Memory B cell (primary cell): ENCODE measurements at places on chromosomes 4 and X.

- no peak for DNase-seq
Observed at GRCh38 chrX:111180750-111181240, 84.8 kb downstream of the PAK3 start.

- no peak for DNase-seq
Observed at GRCh38 chrX:125131164-125131563, 188.5 kb upstream of the TEX13C start.

- no peak for DNase-seq
Observed at GRCh38 chr4:16261313-16261878, 35.1 kb upstream of the TAPT1 start.

- DNase-seq: no peak
Observed at GRCh38 chr4:119281393-119281792, 40.5 kb downstream of the FABP2 start.

DNA sequence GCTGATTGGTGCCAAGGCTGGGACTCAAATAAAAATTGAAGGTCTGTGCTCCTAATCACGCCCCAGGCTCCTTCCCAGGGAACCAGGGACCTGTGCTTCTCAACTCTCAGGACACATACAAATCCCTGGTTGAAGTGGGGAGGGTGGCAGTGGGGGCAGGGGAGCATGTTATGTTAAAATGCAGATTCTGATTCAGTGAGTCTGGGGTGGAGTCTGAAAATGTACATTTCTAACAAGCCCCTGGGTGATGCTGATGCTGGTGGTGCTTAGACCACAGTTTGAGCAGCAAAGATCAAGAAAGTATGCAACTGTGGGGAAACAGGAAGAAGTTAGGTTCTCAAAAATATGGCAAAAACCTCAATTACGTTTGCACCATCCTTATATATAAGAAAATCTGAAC lies 236.5 kb downstream of the MAGEB17 start:
- DNase-seq: no peak

GRCh38 chr4:118356731-118357130 lies 3.9 kb upstream of the PRSS12 start:
- no peak for DNase-seq

DNA sequence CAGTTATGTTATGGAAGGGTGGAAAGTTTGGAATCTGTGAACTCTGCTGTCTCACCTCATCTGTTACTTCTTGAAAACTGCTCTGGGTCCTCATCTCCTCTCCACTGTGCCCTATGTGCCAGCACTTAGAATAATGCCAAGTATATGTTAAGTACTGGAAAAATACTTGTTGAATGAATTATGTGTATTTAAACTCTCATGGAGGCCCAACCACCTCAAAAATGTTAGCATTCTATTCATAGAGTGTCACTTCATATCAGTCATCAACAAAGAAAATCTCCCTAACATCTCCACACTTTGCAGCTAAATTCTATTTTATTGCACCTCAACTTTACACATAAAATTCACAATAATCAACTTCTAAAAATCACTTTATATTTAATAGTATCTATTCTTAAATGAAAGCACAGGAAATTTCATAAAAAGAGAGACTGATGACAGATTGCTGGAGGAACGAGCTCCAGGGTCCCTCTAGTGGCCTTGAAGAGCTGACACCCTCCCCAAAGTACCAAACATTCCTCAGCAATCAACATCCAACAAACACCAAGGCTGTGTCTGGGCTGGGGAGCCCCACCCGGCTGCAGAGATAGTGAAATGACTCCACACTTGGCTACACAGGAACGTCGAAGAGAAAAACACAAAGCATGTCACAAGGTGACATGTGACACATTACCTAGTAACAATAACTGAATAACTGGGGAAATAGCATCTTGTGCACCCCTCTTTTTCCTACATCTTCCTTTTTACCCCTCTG lies 45.8 kb downstream of the SLC39A8 start:
- DNase-seq: no peak

- DNase-seq: no peak
Observed at GRCh38 chr4:87967193-87967592, 8.3 kb upstream of the SPP1 start.

DNA sequence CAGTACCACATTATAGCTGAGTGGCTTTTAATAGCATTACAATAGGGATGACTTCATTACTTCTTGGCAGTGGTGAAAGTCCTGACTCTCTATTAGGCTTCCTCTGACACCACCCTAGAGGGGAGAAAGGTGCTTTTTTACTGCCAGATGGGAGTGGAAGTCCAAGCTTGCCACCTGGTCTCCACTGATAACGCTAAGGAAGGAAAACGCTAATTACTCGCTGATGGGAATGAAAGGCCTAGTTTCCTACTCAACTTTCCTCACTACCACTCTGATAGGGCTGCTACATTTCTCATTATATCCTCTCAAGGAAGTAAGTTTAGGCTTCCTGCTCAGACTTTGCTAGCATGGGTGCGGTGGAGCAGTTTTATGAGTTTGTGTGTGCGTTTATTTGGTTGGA lies 62.3 kb upstream of the PAGE3 start:
- no peak for DNase-seq

GRCh38 chr4:119238068-119238722 lies 25.7 kb downstream of the USP53 start:
- DNase-seq: no peak

DNA sequence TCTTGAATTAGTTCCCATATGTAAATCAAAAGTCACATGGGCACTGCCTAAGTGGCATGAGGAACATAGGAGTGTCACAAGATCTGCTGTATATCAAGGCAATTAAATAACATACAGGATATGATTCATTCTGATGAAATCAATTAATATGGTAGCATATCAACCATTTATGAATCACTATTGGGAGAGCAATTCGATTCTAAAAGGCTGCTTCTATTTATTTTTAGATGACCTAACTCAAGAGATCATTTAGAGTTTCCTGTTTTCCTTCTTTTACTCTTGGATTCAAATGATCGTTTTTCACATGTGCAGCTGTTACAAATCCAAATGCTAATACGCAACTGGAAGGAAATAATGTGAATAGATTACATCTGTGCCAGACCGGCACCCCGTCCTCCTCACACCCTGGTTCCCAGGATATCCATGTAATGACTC lies 81.9 kb downstream of the HCCS start:
- no peak for DNase-seq

GRCh38 chrX:42978655-42979379 lies 200.9 kb upstream of the PPP1R2C start:
- no peak for DNase-seq

DNA sequence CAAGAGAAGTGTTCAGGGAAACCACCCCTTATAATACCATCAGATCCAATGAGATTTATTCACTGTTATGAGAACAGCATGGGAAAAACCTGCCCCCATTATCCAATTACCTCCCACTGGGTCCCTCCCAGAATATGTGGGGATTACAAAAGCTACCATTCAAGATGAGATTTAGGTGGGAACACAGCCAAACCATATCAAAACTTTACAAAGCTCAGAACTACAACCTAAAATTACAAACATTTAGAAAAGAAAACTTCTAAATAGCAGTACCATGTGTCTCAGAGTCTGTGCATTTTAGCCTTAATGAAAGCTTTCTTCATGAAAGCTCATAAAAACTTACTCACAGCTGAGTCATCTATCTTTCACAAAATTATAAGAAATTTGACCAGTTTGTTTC lies 1442.8 kb upstream of the PCDH7 start:
- no peak for DNase-seq

- DNase-seq: no peak
Observed at GRCh38 chrX:11792461-11793421, 34.7 kb downstream of the MSL3 start.

DNA sequence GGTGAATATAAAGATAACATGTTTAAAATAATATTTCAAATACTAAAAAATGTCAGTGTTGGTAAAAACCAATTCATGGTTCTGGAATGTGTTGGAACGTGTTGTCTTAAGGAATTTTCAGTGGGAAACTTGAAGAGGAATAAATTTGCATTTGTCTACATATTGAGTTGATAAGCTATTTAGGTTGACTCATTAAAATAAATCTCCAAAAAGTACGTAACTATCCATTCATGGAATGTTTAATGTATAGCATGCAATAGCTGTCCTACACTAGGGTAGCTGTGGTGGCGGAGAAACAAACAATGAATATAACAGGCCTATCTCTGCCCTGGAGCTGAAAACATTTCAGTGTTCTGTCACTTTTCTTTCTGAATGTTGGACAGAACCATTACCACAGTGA lies 20.3 kb downstream of the SHISA3 start:
- no peak for DNase-seq

GRCh38 chr4:165288639-165289422 lies 38.6 kb upstream of the MSMO1 start:
- no peak for DNase-seq

DNA sequence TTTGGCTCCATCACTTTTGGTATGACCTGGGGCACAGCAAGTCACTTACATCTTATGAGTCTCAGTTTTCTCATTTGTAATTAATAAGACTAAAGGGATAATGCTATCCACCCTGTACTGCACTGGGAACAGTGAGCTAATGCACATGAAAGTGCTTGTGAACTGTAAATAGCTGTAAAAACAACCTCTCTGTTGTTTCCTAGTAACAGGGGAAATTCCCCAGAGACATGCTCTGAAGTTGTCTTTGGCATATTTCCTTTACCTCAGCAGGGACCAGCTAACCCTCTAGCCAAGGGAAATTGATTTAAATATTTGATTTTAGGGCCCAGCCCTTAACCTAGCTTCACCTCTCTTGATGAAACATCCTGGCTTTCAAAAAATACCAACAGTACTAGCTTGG lies 6.1 kb upstream of the CYSLTR1 start:
- DNase-seq: no peak

DNA sequence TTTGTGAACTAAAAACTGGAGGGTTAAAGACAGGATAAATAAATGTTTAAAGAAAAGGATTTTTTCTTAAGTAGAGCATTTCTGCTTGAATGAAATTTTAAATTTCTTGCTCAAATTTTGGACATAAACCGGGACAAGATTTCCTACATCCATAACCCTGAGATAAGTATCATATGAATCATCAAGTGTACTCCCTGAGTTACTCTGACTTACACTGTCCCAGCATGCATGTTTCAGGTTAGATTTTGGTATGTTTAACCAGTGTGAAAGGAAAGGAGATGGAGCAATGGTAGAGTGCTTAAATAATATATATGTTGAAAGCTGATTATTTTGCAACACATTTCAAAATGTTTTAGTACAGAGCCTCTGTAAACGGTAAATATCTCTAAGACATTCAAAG lies 175.2 kb downstream of the ADGRL3 start:
- no peak for DNase-seq

- DNase-seq: no peak
Observed at GRCh38 chr4:73872316-73873108, 3.3 kb downstream of the CXCL1 start.
